ENCODE measurements at places on chromosomes 2 and 18. TPM values are rescaled to one million over a fixed set of nuclear protein-coding genes. Genes with fewer than 3 reads are reported as not detected.
A peak's percentile ranks its signal among the peaks of the same experiment; 100 is the strongest.

GRCh38 chr2:203706403-203706802 is at the start of gene CD28:
TSS of gene CD28 (plus strand) at chr2:203706639. CDS start at chr2:203706697, 58 bp downstream.
- DNase-seq = no peak

UGT1A8 gene
- total RNA-seq = not detected

SCN7A gene
- total RNA-seq = 133 TPM

DNA sequence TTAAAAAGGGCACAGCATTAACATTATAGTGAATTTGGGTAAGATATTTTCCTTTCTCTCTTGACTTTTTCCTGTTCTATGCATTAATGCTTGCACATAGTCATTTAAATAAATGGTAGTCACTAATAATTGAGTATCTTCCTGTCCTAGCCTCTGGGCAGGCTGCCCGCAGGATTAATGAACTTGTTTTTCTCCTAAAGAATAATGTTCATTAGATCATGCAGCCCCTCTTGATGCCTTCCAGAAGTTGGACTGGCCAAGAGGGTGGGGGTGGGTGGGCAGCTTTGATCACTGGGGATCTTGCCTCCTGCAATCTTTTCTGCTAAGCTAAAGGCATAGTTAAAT is 514.5 kb upstream of the CDH2 start:
- no peak for DNase-seq

DNA sequence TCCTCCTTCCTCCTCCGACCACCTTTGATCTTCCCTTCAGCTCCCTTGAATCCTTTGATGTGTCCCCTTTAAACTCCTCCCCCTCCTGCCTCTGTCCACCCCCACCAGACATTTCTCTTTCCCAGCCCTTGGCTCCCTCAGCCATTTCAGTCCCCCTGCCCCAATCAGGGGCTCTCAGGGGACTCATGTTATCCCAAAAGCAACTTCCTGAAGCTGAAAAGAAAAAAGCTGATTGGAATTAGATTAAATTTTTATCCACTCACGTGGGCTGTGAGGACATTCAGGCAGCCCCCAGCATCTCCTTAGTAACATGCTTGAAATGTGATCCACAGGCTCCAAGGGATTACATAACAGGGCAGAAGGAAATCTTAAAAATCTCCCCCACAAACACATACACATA is 81.3 kb downstream of the NEURL3 start:
- DNase-seq = no peak

GRCh38 chr18:48228301-48228715 is 180.9 kb downstream of the ZBTB7C start:
- DNase-seq = peak; percentile 49

GRCh38 chr18:14031053-14031452 is 101.2 kb downstream of the ZNF519 start:
- DNase-seq = no peak

RAX gene
- not detected for total RNA-seq

LYPD6 gene
- total RNA-seq = 2.4 TPM

GRCh38 chr2:18787726-18788125 is 198.4 kb upstream of the NT5C1B start:
- DNase-seq = no peak

- no peak for DNase-seq
These were observed 734.8 kb upstream of the SALL3 start for GRCh38 chr18:78244779-78245178.

- no peak for DNase-seq
These were observed 3.3 kb downstream of the RNU4ATAC start for GRCh38 chr2:121534007-121534406.

PROC gene
- not detected for total RNA-seq

DNA sequence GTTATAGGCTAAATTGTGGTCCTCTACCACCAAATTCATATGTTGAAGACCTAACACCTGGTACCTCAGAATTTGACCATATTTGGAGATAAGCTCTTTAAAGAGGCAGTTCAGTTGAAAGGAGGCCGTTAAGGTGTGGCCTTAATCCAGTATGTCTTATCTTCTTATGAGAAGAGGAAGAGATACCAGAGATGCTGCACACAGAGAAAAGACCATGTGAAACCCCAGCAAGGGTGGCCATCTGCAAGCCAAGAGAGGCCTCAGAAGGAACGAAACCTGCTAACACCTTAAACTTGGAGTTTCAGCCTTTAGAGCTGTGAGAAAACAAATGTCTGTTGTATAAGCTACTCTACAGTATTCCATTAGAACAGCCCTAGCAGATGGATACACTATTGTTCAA is 528.1 kb upstream of the DCC start:
- DNase-seq = no peak

RBM44 gene
- total RNA-seq = 0.18 TPM

GEN1 gene
- total RNA-seq = 2.3 TPM

GRCh38 chr2:206820807-206821206 is 55.4 kb downstream of the FASTKD2 start:
- DNase-seq = no peak

DLX1 gene
- not detected for total RNA-seq

DNA sequence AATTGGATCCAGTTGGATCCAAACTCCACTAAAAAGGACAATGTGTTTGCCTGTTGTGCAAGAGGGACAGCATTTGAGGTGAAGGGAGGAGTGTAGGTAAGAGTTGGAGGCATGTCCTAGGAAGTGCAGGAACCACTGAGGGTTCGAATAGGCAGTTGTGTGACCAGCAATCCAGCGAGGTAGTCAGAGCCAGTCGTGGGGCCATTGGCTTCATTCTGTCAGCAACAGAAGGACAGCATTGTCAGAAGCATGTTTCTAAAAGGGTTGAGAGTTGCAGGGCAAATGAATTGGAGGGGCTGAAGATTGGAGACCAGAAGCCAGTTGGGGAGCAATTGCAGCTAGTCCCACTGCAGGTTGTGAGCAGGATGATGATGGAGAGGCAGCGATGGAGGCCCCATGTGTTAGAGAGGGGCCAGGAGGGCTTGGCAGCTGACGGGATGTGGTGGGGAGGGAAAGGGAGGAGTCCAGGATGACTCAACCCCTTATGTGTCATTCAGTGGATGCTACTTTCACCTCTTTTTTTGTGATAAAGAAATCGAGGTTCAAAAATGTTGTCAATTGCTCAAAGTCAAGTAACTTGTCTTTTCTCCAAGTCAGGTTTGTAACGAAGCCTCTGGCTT is 96.7 kb upstream of the SIX3 start:
- DNase-seq = no peak

CCL20 gene
- not detected for total RNA-seq

Measured in ovary (tissue), 10 donors.